Stimulated activated CD4-positive, alpha-beta T cell treated with anti-CD3 and anti-CD28 coated beads, TNF-alpha, amount 100 ng/mL, for 4 hours (primary cell): ENCODE measurements at places on chromosomes 16 and 17.
A peak's percentile ranks its signal among the peaks of the same experiment; 100 is the strongest.

- DNase-seq = no peak
Observed at GRCh38 chr17:5405400-5405799, 14.1 kb downstream of the NUP88 start.

GRCh38 chr16:79062821-79063220, 537.7 kb downstream of the MAF start:
- DNase-seq = no peak

DNA sequence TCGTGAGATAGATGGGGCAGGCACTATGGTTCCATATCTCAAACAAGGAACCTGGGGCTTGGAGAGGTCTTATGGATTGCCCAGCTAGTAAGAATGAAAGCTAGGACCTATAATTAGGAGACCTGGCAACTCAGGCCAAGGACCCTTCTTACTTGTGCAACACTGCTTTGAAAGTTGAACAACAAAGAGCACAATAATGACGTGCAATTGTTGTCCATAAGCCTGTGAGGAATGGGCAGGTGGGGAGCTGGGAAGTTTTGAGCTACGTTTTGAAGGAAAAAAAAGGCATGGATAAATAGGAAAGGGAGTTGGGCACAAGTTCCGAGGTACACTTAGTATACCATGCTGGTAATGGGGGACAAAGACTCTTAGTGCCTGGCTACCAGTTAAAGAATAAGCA, 104.3 kb downstream of the HS3ST3B1 start:
- no peak for DNase-seq

DNA sequence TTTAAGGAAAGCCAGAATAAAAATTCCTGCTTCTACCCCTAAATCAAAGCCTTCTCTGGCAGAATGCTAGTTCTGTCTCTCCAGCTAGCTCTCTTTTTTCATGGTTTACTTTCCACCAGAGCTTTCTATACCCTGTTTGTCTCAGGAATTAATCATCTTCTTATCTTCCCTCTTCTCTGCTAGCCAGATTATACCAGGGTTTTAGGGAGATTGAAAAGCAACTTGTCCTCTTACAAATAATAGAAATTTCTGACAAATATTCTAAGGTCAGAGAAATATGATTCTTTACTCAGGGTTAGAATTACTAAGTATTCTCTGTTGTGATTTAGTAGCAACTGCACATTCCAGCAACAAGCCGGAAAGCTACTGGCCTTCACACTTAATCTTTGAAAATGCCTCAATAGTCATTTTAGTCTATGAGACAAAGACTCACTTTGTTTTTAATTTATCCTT, 166.4 kb downstream of the TANC2 start:
- no peak for DNase-seq

DNA sequence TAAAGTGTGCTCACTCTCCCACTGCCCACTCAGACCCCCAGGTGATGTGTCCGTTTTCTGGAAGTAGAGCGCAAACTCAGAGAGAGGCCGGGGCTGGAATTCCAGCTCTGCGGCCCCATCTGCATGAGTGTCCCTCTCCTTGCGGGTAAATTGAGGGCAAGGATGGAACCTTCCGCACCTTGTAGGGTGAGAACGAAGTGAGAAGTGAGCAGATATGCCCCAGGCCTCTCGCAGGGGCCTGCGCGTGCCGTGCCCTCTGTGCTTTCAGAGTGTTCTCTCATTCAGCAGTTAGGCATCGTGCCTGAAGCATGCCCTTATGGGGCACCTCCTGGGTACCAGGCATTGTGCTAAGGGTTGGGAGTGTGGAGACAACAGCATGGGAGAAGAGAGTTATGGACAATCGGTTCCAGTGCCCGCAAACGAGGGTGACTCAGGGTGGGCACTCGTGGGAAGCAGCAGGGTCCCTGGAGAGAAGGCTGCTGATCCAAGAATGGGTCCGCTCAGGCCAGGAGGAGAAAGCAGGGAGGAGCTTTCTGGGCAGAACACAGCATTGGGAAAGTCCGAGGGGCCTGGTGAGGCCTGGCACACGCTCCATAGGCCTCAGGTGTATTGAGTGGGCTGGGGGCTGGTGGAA, 23.8 kb downstream of the CMIP start:
- no peak for DNase-seq

GRCh38 chr16:87847785-87848675, 21.3 kb downstream of the SLC7A5 start:
- DNase-seq = no peak

GRCh38 chr17:74089380-74089779, 114.1 kb upstream of the RPL38 start:
- DNase-seq = no peak

DNA sequence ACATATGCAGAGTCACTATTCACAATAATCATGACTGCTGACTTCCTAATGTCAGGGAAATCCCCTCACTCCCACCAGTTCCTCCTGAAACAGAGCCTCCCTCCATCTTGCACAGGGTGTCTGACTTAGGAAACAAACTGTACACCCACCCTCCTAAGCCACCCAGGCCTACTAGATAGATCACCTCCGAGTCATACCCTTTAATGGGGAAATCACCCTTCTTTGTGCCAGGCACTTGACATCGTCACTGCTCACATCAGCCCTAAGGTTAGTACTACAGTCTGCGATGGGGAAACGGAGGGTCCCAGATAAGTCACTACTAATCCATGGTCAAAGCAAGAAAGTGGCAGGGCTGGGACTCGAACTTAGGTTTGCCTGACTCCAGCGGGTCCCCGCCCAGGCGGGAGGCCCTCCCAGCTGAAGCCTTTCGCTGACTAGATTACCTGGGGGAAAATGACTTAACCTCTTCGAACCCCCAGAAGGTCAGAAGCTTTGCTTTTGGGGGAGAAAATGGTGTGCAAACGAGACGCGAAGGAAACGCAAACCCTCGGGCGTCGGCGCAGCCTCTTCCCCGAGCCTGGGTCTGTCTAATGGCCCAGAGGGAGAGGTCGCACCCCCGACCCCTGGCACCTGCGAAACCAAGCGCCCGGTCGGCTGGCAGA, 3.4 kb upstream of the MLLT6 start:
- DNase-seq = peak; percentile 70

- no peak for DNase-seq
Observed at GRCh38 chr17:76237859-76238313, 2.4 kb downstream of the RNF157 start.

- no peak for DNase-seq
Observed at GRCh38 chr16:29688172-29688571, 9.2 kb downstream of the QPRT start.

GRCh38 chr16:87231911-87232310, 85.3 kb downstream of the C16orf95 start:
- DNase-seq = no peak

GRCh38 chr16:9458816-9459215, 367.4 kb downstream of the HAPSTR1 start:
- DNase-seq = no peak

GRCh38 chr16:2865651-2866050, 7.7 kb upstream of the PRSS22 start:
- no peak for DNase-seq

DNA sequence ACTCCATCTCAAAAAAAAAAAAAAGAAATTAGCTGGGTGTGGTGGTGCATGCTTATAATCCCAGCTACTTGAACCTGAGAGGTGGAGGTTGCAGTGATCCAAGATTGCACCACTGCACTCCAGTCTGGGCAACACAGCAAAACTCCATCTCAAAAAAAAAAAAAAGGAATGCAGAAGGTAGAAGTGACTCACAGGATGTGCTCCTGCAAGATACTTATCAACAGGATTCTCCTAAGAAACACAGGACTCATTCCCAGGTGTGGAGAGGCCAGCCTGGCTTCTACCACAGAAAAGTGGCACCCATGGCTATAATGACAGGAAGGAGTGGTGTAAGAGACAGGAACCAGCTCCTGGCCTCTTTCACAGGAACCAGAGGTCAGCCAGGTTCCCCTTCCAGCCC, 13.8 kb downstream of the ELMO3 start:
- no peak for DNase-seq

DNA sequence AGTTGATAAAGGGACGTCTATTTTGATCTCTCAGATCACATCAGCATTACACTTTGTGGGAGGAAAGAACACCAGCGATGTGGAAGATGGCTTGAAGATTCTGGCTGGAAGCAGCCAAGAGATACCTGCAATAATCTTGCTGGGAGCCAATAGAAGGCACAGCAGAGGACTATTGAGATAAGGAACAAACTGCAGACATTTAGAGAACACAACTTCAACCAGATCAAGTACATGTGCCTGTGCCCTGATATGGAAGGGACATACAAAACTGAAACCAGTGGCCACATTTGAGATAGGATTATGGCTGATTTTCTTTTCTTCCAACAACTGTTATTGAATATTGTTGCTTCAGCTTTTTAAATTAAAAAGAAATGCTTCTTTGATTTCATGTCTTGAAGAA, 18.6 kb upstream of the PSMD7 start:
- DNase-seq = no peak

DNA sequence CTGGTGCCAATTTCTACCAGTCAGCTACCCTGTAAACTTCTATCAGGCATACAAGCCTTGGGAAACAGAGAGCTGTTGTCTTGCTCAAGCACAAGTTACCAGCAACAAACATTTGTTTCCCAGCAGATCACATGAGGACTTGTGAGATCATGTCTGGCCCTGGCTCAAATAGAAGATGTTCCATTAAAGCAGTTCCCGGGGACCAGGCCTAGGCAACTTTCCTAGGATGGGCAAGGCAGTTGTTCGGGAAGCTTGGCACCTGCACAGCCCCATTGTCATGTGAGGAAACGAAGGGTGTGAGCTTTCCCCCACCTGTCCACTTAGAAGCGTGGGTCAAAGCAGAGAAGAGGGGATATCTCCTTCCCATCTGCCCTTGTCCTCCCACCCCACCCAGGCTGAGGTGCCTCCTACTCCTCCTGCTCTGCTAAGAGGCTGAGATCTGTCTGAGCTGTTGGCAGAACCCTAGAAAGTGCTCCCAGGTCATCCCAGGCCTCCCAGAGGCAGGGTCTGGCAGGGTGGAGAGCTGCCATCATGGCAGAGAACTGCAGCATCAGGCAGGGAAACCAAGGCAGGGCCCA, 11.2 kb upstream of the SLC47A2 start:
- no peak for DNase-seq

GRCh38 chr17:40437095-40437732, 6.0 kb upstream of the IGFBP4 start:
- no peak for DNase-seq

DNA sequence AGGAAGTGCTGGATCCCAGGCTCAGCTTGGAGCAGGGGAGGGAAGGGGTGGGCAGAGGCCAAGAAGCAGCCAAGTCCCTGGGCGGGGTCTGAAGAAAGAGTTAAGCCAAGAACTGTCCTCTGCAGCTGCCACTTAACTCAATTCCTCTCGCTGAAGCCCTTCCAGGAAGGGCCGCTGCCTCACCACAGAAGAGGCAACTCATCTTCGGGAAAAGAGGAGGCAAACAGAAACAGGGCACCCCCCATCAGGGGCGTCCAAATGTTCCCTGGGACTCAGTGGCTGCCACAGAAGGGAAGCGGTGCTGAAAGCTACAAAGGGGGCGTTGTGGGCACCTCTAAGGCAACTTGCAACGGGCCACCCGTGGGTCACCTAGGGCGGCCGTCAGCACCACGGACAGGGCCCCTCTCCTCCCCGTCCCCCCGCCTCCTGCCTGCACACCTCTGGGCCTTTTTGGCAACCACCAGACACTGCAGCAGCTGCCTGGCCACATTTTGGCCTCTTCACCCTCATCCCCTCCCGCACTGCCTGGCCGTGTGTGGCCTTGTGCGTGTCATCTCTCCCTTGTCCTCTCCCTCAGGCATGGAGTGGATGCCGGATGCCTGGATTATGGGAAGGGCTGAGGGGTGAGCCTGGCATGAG, 2.5 kb downstream of the TLCD3B start:
- DNase-seq = no peak

DNA sequence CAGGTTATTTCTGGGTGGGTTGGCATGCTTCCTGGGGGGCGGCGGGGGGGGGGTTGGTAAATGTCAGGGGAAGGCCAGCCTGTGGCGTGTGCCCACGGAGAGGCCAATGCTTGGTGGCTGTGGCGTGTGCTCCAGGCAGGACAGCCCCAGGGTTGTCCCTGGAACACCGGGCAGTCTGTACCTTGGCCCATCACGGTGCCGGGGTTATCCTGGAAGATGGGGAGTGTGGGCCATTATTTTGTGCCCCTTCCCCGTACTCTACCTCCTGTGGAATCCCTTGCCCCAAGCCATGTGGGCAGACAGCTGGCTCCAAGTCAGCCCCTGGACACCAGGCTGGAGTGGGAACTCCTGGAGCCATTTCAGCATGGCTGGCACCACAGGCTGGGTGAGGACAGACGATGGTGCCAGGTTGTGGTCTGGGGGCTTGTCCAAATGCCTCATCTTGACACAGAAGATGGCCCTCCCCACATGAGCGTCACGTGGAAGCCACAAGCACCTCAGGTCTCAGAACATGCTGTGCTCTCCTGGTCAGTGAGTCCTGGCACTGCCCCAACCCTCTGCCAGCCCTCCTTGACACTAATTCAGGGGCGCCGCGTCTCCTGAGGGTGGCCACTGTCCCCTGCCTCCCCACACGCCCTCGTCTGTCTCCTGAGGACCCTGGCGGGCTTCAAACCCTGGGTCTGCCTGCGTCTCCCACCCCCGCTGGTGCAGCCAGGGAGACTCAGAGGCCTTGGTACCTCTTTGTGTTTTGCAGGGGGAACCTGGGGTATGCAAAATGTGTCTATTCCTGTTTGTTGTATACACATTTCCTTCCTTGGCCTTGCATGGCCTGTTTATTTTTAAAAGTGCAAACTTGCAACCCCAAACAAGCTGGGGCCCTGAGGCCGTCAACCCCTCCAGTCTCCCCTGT, 4.3 kb downstream of the SLC16A3 start:
- DNase-seq = no peak

- DNase-seq = no peak
Observed at GRCh38 chr17:869086-869485, 86.9 kb downstream of the MRM3 start.

DNA sequence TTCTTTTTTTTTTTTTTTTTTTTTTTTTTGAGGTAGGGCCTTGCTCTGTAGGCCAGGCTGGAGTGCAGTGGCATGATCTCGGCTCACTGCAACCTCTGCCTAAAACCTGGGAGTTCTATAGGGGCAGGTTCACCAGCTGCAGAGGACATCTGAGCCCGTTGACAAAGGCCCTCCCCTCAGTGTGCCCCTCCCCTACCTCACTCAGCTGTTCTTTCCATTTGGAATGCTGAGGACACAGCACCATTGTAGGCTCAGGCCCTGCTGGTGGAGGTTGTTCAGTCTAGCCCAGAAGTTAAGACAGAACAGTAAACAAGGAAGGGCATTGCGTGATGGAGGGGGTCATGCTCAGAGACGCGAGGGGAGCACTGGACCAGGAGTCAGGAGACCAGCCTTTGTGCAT, 21.8 kb upstream of the KIF19 start:
- DNase-seq = no peak

DNA sequence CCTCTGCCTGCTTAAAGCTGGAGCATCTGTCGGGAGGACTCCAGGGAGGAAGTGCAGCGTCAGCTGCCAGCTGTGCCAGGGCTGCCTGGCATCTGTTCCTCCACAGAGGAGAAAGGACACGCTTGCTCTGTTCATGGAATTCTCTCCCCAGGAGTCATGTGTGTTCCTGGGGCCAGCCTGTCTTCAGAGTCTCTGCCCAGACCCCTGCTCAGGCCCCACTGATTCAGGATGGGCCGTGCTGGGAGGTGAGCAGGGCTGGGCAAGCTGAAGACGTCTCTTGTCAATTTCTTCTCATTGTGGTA, 24.2 kb downstream of the CRISPLD2 start:
- DNase-seq = no peak
